ENCODE measurements at places on chromosomes 7 and 10.
A peak's percentile ranks its signal among the peaks of the same experiment; 100 is the strongest.

DNA sequence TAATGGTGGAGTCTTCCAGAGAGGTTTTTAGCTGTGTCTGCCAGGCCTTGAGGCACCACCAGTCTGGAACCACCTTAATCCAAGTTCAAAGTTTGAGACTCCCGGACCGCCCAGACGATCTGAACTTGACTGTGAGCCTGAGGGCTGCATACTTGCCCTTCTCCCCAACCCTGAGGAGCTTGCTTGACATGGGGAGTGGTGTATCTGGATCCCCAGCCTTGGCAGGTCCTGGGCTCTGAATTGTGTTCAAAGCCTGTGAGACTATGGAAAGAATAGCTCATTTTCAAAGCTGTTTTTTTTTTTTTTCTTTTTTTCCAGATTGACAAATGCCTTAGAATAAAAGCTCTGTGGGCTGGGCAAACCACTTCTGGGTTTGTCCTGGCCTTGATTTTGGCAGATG is 22.3 kb upstream of the CAMK1D start:
- DNase-seq: no peak

- DNase-seq: no peak
Measured at GRCh38 chr10:48684792-48685623, at the start of gene WDFY4. TSS of gene WDFY4 (plus strand) at chr10:48684873. CDS start at chr10:48709733, 24,860 bp downstream.

DNA sequence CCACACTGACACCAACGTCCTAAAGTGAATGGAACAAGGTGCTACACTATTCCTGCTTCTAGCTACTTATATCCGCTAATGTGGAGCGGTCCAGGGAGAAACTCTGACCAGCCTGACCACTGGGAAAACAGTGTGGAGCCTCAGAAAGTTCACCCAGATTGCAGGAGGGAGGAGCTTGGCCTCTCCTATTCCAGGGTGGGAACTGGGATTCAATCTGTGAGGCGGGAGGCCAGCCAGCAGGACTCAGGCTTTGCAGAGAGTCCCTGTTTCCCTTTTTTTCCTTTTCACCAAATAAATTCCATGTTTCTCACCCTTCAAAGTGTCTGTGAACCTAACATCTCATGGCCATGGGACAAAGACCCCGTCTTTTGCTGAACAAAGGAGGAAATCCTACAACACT is 86.4 kb upstream of the SEMA3C start:
- no peak for DNase-seq

GRCh38 chr10:48694371-48695030 is 9.8 kb downstream of the WDFY4 start:
- DNase-seq: no peak

DNA sequence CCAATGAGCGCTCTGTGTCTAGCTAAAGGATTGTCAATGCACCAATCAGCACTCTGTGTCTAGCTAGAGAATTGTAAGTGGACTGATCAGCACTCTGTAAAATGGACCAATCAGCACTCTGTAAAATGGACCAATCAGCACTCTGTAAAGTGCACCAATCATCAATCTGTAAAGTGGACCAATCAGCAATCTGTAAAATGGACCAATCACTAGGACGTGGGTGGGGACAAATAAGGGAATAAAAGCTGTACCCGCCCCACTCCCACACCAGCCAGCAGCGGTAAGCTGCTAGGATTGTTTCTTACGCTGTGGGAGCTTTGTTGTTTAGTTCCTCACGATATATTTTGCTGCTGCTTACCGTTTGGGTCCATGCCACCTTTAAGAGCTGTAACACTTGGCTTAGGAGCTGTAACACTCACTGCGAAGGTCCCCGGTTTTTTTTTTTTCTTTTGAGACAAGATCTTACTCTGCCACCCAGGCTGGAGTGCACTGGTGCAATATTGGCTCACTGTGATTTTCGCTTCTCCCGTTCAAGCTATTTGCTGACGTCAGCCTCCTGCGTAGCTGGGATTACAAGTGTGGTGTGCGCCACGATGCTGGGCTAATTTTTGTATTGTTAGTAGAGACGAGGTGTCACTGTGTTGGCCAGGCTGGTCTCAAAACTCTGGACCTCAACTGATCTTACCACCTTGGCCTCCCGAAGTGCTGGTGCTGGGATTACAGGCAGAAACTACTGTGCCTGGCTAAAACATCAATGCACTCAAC is 184.8 kb downstream of the PTPN20 start:
- DNase-seq: no peak

DNA sequence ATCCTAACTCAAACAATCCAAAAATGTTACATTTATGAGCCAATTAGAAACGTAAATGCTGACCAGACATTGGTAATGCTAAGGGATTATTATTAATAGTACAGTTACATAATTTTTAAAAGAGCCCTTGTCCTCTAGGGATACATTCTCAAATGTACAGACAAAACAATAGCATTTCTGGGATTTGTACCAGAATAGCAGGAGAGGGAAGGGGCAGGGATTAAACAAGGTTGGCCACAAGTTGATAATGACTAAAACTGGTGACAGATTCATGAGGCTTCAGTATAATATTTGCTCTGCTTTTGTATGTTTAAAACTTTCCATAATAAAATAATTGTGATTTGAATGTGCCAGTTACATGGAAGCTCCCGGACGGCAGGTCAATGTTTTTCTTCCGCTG is 27.0 kb downstream of the HSPA12A start:
- DNase-seq: no peak

GRCh38 chr10:17214971-17215781 is 12.9 kb upstream of the VIM start:
- DNase-seq: no peak

DNA sequence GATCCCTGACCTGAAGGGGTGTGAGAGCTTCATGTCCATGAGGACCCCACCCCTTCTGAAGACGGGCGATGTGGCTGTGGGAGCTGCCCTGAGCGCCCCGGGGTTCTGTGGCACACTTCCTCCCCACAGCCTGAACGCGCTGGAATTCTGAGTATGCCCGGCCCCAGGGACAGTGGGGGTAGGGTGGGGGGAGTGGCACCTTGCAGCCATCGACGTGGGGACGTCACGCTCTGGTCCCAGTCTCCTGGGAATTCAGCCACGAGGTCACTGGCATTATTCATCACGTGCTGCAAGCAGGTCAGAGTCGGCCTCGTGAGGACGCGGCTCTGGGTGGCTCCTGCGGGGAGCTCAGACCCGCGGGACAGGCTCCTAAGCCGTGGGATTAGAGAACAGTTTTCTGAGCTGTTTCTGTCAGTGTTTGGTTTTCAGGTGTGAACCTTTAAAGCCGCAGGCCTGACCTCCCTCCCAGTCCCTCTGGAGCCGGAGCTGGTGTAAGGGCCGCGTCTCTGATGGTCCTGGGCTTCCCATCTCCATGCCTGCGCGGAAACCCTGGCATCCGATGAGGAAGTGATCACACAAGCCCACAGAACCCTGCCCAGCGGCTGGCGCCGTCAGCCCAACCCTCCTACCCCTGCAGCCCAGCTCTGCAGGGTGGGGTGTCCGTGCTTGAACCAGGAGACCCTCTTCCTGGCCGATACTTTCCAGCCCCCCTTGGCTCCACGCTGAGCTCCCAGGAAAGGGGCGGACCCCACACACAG is 16.1 kb downstream of the GPR146 start:
- peak; percentile 51 for DNase-seq

DNA sequence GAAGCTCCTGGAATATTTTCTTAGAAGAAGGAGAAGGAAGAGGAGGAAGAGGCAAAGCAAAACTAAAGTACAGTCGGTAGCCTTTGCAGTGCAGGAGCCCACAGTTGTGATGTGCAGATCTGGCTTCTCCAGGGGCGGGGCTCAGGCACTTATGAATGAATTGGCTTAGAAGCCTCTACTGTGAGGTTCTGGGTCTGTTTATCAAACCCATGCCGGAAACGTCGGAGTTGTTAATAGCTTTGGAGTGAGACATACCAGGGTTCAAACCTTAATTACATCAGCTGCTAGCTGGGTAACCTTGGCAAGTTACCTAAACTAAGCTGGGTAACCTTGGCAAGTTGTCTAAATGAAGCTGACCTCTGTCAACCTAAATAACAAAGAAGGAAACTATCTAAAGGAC is 89.3 kb upstream of the PITRM1 start:
- DNase-seq: no peak

DNA sequence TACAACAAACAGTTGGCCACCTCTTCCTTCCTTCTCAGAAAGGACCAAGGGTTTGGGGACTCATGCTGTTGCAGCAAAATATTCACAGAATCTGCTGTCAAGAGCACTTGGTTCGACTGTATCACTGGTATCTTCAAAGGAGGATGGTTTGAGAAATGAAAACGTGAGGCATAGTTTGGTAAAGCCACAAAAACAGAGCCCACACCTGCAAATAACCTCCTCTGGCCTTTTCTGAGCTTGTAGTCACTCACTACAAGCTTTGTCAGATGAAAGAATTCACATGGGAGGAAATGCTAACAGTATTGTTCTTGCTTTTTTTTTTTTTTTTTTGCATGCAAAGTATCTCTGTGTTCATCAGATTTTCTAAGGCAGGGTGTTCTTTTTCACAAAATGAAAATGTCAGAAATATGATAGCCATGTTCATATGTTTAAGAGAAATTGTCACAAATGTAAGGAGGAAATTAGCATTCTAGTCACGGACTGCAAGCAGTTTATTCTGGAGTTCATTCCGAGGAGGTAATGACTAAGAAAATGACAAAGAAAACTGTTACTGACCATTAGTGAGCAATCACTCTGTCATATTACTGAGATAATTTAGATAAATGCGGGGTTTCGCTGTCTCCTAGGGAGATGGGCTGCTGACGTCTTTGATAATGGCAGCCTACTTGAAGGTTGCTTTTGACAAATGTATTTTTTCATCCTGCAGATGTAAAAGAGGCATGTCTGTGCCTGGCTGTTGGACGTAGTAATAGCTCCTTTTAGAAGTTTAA is 117.8 kb upstream of the MYO3A start:
- no peak for DNase-seq

DNA sequence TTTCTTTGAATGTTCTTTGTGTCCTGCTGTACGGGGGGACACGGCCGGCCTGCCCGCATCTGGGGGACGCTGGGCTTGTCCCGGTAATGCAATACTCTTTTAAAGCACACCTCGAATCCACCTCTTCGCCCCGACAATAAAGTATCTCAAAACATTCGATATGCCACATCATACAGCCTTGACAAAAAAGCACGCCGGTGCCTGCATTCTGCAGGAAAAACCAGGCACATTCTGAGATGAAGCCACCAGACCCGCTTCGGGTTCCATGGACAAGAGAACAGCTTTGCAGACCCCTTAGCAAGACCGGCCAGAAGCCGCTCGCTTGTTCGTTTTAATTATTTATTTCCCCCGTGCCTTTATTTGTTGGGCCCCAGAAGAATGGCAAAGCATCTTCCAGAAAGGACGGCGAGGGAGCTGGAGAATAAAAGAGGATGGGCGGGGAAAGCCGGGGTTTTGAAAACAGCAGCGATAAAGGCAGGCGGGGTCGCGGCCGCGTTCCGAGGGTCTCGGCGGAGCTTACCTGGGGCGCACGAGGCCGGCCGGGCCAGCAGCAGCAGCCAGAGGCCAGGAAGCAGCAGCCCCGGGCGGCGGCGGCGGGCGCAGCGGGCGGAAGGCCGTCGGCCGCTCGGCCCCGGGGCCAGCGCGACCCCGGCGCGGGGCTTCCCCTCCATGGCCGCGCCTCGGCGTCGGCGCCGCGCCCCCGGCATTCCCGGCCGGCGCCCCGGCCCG is 462 bp downstream of the KIAA1549 start:
- no peak for DNase-seq

DNA sequence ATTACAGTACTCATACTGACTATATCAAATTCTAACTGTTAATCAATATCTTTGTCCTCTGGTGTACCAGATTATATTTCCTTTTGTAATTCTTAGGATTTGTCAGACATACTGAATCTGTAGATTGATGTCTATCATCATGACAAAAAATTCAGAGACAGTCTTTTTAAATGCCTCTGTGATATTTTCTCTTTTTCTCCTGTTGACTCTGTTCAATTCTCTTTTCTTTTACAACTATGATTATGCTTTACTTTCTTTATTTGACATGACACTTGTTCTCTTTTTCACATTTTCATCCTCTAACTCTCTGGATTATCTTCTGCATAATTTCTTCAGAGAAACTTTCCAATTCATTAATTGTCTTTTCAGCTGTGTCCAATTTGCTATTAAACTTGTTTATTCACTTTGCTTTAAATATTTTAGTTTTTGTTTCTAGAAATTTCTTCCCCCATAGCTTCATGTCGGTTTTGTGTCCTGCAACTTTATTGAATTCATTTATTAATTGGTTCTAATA is 153.6 kb downstream of the PFKFB3 start:
- DNase-seq: no peak
